Smooth muscle cell of bladder (primary cell): ENCODE measurements at places on chromosomes 13 and 19. TPM values are rescaled to one million over a fixed set of nuclear protein-coding genes. Genes with fewer than 3 reads are reported as not detected.

The WDR62 gene
- total RNA-seq = 0.55 and 0.85 TPM in 2 replicates

The TMEM147 gene
- 81.8 and 120 TPM in 2 replicates for total RNA-seq

The TMEM59L gene
- 1.00 and 2.3 TPM in 2 replicates for total RNA-seq

The HIPK4 gene
- 0.14 and 0.18 TPM in 2 replicates for total RNA-seq

The CACNG7 gene
- total RNA-seq = 1.3 and 1.6 TPM in 2 replicates

The PLPPR2 gene
- total RNA-seq = 10.0 and 13.0 TPM in 2 replicates

The TRPC4 gene
- total RNA-seq = 3.1 and 5.9 TPM in 2 replicates

The LGI4 gene
- 0.28 and 0.46 TPM in 2 replicates for total RNA-seq

The CDC42EP5 gene
- total RNA-seq = 12.4 and 16.1 TPM in 2 replicates

The BRSK1 gene
- 4.4 and 6.6 TPM in 2 replicates for total RNA-seq

The KIR2DL4 gene
- not detected in 2 replicates for total RNA-seq

The GPR183 gene
- total RNA-seq = 0.09 TPM in 1 of 2 replicates, not detected in the other

The LPAR6 gene
- total RNA-seq = 5.9 and 7.3 TPM in 2 replicates

The FCAR gene
- total RNA-seq = not detected in 2 replicates

The POP4 gene
- 71.0 and 77.8 TPM in 2 replicates for total RNA-seq

The COX7A1 gene
- total RNA-seq = 45.4 and 90.6 TPM in 2 replicates

The HCN2 gene
- 0.71 and 1.3 TPM in 2 replicates for total RNA-seq

The CYP2S1 gene
- total RNA-seq = 10.3 and 17.8 TPM in 2 replicates

The ZNF69 gene
- total RNA-seq = 3.4 and 3.6 TPM in 2 replicates

The ZNF765 gene
- 12.5 and 14.6 TPM in 2 replicates for total RNA-seq

The SIAH3 gene
- total RNA-seq = not detected in 2 replicates

The RFPL4AL1 gene
- not detected in 2 replicates for total RNA-seq

The C13orf42 gene
- total RNA-seq = not detected in 2 replicates

The ZNF763 gene
- 1.3 and 2.3 TPM in 2 replicates for total RNA-seq

The DENND1C gene
- total RNA-seq = not detected in 2 replicates

The CEACAM4 gene
- total RNA-seq = not detected in 2 replicates

The SHISA2 gene
- under 0.01 TPM in 2 replicates for total RNA-seq

The POMP gene
- total RNA-seq = 86.1 and 98.6 TPM in 2 replicates

The TLE6 gene
- total RNA-seq = 2.4 and 3.4 TPM in 2 replicates

The SLC17A7 gene
- not detected in 2 replicates for total RNA-seq

The ZNF616 gene
- 9.4 and 12.1 TPM in 2 replicates for total RNA-seq

The ZNF836 gene
- 6.5 and 7.5 TPM in 2 replicates for total RNA-seq

The LRRC4B gene
- total RNA-seq = 0.14 and 0.18 TPM in 2 replicates

The RXFP2 gene
- not detected in 2 replicates for total RNA-seq

The TTYH1 gene
- total RNA-seq = not detected in 2 replicates

The CEACAM3 gene
- not detected in 2 replicates for total RNA-seq

The RAB3D gene
- total RNA-seq = 16.2 and 22.2 TPM in 2 replicates

The SLC10A2 gene
- total RNA-seq = not detected in 2 replicates

The PSG3 gene
- not detected in 2 replicates for total RNA-seq

The PTPRH gene
- total RNA-seq = 2.1 and 5.5 TPM in 2 replicates

The RGS9BP gene
- total RNA-seq = 0.14 and 0.28 TPM in 2 replicates

The ERVK3-1 gene
- total RNA-seq = 20.2 and 24.7 TPM in 2 replicates

The DNAAF3 gene
- total RNA-seq = 0.09 and 0.14 TPM in 2 replicates

The FFAR1 gene
- not detected in 2 replicates for total RNA-seq

The WASF3 gene
- total RNA-seq = 8.0 and 11.0 TPM in 2 replicates

The IL12RB1 gene
- total RNA-seq = 0.14 and 0.18 TPM in 2 replicates

The SLAIN1 gene
- 0.14 and 0.37 TPM in 2 replicates for total RNA-seq

The OLFM2 gene
- total RNA-seq = 2.8 and 4.8 TPM in 2 replicates

The CBY2 gene
- not detected in 2 replicates for total RNA-seq

The ZFP30 gene
- total RNA-seq = 9.8 and 16.3 TPM in 2 replicates

The CFD gene
- total RNA-seq = 61.8 and 93.7 TPM in 2 replicates

The SPATA13 gene
- 14.4 and 14.9 TPM in 2 replicates for total RNA-seq

The ZNF613 gene
- total RNA-seq = 6.9 and 7.0 TPM in 2 replicates
